ENCODE measurements at places on chromosomes 1 and 21.

GRCh38 chr1:182995894-182996293 lies 27.3 kb upstream of the LAMC1 start:
- DNase-seq, result peak; percentile 8

DNA sequence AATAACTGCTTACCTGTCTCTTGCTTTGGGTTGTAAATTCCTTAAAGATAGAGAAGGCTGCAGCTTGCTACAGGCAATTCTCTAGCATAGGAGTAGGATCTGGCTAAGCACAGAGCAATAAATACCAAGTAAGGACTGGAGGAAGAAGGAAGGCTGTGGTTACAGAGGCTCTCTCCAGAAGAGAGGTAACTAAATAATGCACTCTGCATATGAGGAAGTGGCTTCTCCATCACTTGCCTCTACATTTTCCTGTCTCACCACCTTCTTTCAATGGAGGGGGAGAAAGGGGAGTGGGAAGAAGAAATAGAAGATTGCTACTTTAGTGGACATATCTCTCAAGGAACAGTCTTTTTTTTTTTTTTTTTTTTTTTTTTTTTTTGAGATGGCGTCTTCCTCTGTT lies 60.9 kb upstream of the LAX1 start:
- no peak for DNase-seq

- no peak for DNase-seq
These were observed 48.2 kb downstream of the RASSF5 start for GRCh38 chr1:206555473-206555935.

DNA sequence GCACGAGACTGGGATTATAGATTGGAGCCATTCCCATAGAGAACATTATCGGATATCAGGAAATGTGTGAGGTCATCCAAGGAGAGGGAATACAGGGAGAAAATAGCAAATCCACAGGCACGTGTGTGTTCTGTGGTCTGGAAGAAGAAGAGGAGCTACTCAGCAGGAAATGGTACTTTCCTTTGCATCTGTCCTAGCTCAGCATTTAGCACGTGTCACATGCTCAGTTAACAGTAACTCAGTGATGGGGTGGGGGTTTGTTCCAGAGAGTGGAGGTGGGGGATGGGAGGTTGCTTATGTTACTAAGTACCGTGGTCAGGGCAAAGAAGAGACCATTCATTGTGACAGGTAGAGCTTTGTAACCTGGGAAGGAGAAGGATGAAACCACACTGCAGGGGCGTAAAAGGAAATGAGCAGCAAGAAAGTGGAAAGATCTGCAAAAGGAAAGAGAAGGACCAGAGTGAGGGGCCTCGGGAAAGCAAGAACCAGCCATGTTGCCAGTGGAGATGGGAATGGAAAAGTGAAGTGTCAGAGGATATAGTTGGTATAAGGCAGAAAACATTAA lies 100.4 kb downstream of the ATP5PO start:
- DNase-seq, result no peak

GRCh38 chr1:156532374-156532773 lies 31.8 kb upstream of the MEF2D start:
- DNase-seq, result no peak

DNA sequence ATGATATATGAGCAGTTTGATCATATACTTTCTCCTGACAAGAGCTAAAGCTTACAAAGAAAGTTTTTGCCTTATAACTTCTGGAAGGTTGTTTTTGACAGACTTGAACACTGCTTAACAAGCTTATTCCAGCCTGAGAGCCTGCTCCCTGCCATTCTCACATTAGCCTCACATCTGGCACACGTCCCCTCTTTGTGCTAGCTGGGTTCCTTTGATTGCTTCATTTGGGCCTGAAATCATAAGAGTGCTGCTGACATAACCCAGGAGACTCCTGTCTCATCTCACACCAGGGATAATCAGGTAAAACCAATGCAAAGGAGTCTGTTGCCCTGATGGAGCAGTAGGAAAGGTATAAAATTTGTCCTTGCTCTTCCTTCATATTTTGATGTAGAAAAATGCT lies 1411.7 kb upstream of the B3GALT2 start:
- DNase-seq, result no peak

- DNase-seq, result no peak
These were observed 17.7 kb downstream of the PTPRC start for GRCh38 chr1:198656500-198656932.

DNA sequence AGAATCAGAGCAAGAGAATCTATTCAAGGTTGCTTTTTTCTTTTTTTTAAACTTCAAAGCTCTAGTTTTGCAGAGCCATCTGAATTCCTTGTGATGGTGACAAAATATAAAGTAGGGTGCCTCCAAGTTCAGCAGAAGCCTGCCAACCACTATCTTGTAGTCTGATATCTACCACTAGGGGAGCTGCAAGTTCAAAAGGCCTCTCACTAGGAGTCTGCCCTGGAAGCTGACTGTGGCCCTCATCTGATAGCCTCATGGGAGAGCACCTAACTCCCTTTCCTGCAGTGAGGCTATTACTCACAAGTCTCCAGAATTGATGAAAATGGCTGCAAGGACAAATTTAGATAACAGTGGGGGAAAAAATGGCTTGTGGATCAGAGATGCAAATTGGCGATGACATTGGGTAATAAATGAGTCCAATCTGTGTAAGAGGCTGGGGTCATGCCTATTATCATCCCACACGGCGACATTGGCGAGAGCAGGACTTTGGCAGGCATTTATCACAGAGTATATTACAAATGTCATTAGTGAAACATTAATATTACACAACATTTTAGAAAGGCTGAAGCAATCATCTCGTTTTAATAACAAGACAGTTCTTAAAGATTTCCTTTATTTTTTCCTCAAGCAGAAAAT lies 10.7 kb upstream of the ZP4 start:
- DNase-seq, result peak; percentile 47

DNA sequence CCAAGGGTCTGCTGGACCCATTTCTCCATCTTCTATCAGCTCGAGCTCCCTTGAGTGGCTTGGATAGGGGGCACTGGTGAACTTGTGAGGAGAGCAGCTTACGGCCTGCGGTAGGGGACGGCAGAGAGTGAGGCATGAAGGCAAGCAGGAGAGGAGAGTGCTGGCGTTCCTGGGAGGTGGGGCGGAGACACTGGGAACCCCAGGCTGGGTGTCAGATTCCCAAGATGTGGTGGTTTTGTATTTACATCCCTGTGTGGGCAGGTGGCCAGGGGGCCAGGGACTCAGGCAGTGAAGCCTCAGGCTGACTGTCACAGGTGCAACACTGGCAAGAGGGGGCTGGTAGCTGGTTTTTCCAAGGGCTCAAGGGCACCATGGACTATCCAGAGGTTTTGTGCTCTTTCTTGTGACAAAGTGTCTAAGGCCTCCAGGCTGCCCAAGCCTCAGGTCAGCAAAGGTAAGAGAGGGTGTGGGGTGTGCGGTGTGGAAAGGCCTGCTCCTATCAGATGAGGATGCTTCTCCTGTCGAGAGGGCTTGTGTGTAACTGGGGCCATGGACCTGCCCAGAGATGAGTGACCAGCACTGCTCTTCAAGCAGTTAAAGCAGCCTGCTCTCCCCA lies 45.1 kb upstream of the ROR1 start:
- DNase-seq, result no peak

GRCh38 chr1:35264871-35265270 lies 3.6 kb upstream of the ZMYM4 start:
- DNase-seq, result no peak

DNA sequence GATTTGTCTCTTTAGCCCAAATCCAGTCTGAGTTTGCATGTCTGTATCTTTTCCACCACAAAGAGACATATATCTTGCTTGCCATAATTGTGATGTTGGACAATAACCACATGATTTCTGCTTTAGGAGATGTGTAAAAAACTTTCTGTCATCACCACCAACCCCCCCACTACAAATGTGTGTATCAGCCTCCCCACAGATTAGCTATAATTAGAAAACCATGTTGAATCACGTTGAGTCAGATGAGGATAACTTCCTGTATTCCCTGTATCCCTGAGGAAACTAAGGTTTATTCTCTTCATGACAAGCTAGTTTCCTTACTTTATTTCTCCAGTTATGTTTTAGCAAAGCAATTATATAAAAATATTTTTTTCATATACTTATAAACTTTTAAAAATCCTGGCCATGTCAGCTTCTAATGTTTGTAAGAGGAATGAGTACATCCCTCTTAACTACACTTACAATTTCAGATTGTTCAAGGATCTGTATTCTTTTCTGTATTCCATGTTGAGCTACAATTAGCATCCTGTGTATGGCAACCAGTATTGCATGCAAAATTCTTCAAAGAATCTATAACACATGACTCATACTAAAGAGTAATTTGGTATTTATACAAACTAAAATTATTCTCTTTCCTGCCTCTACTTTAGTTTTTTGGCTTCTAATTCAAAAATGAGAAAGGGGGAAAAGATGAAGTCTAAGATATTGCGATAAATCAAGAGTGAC lies 143.0 kb downstream of the FMN2 start:
- DNase-seq, result no peak

DNA sequence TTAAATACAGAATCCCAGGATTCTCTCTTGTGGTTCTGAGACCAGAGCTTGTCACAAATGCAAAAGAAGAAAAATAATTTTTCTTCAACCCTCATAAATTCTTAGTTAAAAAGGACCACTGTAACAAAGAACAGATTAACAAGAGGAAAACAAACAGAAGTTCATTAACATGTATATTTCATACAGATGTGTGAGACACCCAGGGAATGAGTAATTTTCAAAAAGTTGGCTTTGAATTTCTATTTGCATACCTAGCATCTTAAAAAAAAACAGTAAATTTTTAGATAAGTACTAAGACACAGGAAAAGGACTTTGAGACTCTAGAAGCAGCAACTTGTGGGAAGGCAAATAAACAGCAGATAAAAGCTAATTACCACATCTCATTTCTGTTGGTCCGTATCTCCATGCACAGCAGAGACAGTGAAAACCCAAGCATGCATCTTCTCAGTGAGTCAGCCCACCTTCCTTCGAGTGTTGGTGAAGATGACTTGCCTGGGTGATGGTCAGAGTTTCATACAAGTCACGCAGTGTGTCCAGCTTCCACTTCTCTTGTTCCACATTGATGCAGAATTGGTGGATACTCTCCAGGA lies 399.9 kb upstream of the ADAMTS5 start:
- DNase-seq, result no peak

- DNase-seq, result no peak
These were observed 16.2 kb downstream of the SDHC start for GRCh38 chr1:161330346-161330745.

GRCh38 chr1:50783286-50783685 lies 176.8 kb downstream of the FAF1 start:
- DNase-seq, result no peak
